Activated CD8-positive, alpha-beta T cell treated with anti-CD3 and anti-CD28 coated beads for 36 hours (primary cell): ENCODE measurements at places on chromosomes 12 and 14. TPM values are rescaled to one million over a fixed set of nuclear protein-coding genes. Genes with fewer than 3 reads are reported as not detected.

DNA sequence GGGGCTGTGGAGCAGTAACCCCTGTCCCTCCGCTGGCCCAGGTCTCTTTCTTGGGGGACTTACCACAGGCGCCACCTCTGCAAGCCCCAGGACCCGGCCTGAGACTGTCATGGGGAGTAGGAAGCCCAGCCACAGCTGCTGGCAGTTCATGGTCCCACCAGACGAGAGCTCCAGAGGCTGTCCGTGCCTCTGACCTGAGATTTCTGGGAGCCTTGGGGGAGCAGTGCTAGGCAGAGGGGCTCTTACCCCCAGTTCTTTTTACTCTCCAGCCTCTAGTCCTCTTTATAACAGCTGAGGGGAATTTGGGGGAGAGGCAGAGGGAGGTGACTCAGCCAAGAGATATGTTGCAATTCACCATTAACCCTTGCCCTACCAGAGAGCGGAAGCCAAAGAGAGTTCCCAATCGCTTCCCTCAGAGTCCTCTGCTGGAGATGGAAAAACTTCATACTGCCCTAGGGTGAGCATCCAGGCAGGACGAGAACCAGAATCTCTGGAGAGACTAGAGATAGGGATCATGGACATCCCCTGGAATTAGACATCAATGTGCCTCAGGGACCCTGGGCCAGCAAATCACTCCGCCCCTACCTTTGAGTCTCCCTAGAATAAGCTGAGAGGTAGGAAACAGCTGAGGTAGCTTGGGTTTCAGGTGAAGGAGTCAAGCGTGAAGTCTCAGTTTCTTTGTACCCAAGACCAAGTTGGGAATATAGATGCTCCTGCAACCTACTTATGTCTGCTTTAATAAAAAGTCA is at the start of gene MMP19:
MMP19 (minus strand) TSS at position 256 of the 749 bp plus-strand sequence; CDS start at position 150, 106 bp downstream.
- DNase-seq = no peak

- no peak for DNase-seq
Measured at GRCh38 chr14:46322076-46322475, 329.5 kb downstream of the RPL10L start.

- DNase-seq = no peak
Measured at GRCh38 chr12:127479256-127479655, 787.7 kb upstream of the TMEM132C start.

DNA sequence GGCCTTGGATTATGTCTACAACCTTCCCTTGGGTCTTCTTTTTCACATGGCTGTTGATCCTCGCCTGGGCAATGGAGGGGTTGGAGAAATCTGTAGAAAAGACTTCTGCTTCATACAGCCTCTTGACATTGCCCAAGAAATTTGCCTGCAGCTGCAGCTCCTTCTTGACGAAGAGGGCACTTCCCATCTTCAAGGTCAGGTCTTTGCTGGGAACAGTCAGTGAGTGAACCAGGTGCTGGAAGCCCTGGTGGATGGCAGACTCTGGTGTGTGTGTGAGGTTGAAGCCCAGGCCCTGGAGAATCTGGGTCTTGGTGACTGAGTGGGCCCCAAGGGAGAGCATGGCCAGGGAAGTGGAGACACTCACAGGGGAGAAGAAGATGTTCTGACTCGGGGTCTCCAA is 6.7 kb downstream of the SERPINA9 start:
- DNase-seq = no peak

- no peak for DNase-seq
Measured at GRCh38 chr14:55005071-55005470, 21.8 kb downstream of the WDHD1 start.

GRCh38 chr12:106135075-106135474 is 3.7 kb downstream of the NUAK1 start:
- DNase-seq = no peak

DNA sequence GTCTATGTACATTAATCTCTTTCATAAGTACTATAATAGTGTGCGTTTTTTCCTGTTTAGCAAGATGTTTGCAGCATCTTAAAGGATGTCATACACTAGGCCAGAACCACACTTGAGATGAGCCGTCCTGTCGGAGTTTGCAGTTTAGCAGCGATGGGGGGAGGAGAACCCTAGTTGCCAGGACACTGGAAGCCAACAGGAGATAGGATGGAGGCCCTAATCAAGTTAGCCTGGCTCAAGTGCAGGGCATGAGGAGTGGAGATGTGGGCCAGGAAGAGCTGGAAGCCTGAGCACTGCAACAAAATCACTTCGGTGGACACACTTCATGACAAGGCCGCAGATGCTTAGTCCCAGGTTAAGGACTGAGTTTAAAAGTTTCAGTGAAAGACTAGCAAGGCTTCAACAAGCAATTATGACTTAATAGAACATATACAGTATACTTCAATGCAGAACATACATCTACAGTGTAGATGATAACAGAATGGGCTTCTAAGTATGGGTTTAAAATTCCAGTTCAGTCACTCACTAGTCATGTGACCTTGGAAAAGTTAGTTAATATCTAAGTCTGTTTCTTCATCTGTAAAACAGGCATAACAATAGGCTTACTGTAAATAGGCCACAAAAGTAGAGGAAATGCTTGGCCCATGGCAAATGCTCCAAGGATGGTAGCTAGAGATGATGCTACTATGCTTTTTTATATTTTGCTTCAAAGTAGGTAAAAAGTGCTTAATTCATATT is 77.1 kb downstream of the PTPN21 start:
- no peak for DNase-seq

DNA sequence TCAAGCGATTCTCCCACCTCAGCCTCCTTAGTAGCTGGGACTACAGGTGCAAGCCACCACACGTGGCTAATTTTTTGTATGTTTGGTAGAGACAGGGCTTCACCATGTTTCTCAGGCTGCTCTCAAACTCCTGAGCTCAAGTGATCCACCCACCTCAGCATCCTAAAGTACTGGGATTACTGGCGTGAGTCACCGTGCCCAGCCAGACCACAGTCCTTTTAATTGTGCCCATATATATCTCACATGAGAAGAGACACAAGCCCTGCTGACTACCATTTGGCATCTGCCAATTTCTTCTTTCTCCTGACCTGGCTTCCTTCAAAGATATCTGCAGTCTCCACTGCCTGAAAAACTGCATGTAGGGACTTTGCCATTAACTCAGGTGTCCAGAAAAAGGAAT is 142.5 kb downstream of the DPY19L2 start:
- DNase-seq = no peak

DNA sequence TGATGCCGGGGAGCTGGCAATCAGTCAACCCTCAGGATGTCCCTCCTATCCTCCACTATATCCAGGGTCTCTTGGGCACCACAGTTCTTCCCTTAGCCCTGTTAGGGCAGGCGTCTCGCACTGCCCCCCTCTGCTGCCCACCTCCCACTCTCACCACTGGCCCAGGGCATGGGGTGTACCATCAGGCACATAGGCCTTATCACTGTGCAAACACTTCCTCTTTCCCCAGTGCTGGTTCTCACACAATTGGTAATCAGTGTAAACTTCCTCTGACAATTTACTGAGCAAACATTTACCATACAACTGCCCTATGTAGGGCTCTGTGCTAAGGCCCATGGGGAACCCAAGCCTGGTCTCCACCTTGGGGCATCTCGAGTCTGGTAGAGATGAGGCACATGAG is 20.1 kb upstream of the TMED10 start:
- no peak for DNase-seq

DNA sequence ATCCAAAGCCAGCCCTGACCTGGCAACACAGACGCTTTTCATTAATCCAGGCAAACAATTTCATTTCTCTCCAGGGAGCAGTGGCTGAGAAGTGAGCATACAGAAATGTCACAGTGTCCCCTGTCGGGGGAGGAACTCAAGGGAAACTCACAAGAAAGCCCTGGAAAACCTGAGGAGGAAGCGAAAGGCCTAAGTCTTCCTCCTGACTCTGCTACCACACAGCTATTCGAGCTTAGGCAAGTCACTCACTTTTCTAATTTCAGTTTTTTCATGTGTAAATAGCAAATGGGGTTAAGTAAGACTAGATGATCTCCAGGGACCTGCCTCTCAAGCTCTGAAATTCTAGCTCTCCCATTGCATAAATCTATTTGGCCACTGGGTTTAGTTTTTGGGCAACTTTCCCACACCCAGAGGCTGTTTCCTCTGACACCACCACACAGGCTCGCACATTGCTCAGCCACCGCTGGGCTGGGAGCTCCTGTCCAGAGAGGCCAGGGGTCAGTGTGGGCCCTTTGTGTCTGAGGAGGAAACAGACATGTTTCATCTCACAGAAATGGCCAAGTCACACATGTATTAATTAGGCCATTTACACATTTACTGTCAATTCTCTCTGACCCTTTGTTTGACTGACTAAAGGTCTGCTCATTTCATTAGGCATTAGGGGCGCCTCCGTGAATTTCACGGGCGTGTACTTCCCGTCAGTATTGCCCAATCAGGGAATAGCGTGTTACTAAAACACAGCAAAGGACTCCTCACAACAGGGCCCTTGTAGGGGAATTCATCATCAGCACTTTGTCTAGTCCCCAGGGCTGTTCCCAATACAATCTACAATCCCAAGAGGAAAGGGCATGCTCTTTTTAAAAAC is 9.8 kb upstream of the PNMA1 start:
- no peak for DNase-seq

GRCh38 chr14:67539116-67539515 is 6.0 kb downstream of the PLEKHH1 start:
- no peak for DNase-seq

GRCh38 chr12:3542911-3543310 is 51.9 kb downstream of the PRMT8 start:
- DNase-seq = no peak

- peak; percentile 28 for DNase-seq
Measured at GRCh38 chr12:96047229-96048211, 12.1 kb upstream of the LTA4H start.

DNA sequence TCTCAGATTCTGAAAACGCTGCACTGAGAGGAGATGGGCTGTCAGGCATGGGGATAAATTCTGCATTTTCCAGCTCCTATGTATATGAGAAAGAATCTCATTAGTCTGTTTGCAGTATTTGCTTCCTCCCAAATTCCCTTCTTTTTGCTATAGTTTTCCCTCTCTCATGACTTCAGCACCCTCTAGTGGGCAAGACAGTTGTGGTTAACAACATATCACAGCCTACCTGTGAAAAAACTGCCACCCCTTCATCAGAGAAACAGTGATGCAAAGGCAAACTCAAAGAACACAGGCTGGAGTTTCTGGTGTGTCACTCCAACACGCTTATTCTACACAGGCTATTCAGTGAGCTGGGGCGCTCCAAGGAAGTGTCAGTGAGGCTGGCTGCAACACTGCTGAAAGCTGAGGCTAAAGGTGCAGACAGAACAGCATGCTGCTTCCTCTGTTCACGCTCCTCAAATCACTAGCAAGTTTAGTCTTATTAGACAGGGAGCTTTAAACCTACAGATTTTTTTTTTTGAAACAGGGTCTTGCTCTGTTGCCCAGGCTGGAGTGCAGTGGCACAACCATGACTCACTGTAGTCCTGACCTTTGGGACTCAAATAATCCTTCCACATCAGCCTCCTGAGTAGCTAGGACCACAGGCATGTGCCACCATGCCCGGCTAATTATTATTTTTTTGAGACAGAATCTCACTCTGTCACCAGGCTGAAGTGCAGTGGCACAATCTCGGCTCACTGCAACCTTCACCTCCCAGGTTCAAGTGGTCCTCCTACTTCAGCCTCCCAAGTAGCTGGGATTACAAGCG is 19.3 kb downstream of the ZC2HC1C start:
- peak; percentile 59 for DNase-seq

GRCh38 chr14:30872602-30873001 is 1.8 kb upstream of the COCH start:
- DNase-seq = no peak

GRCh38 chr12:132074216-132074615 is 69.9 kb downstream of the DDX51 start:
- DNase-seq = no peak

GRCh38 chr14:21070083-21070609 is at the start of gene ARHGEF40:
TSS of gene ARHGEF40 (plus strand) at chr14:21070304. CDS start at chr14:21070397, 93 bp downstream.
- DNase-seq = peak; percentile 35

DNA sequence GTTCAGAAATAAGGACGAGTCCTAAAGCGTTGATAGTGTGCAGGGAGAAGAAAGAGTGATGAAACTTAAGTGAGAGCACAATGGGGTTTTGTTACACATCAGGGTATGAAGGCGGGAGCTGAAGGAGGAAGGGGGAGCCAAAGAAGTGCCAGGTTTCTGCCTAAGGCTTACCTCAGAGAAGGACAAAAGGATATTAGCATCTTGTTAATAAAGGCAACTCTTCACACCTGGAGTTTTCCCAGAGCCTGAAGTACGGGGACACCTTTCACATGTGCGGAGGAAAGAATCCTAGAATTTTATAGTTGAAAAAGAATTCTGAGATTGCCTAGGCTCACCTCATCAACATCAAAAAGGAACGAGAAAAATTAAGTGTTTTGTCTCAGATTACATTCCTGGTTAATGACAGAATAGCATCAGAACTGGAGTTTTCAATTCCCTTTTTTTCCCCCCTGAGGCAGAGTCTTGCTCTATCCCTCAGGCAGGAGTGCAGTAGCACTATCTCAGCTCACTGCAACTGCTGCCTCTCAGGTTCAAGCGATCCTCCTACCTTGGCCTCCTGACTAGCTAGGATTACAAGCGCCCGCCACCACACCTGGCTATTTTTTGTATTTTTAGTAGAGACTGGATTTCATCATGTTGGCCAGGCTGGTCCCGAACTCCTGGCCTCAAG is 2.2 kb upstream of the SAV1 start:
- DNase-seq = no peak

DNA sequence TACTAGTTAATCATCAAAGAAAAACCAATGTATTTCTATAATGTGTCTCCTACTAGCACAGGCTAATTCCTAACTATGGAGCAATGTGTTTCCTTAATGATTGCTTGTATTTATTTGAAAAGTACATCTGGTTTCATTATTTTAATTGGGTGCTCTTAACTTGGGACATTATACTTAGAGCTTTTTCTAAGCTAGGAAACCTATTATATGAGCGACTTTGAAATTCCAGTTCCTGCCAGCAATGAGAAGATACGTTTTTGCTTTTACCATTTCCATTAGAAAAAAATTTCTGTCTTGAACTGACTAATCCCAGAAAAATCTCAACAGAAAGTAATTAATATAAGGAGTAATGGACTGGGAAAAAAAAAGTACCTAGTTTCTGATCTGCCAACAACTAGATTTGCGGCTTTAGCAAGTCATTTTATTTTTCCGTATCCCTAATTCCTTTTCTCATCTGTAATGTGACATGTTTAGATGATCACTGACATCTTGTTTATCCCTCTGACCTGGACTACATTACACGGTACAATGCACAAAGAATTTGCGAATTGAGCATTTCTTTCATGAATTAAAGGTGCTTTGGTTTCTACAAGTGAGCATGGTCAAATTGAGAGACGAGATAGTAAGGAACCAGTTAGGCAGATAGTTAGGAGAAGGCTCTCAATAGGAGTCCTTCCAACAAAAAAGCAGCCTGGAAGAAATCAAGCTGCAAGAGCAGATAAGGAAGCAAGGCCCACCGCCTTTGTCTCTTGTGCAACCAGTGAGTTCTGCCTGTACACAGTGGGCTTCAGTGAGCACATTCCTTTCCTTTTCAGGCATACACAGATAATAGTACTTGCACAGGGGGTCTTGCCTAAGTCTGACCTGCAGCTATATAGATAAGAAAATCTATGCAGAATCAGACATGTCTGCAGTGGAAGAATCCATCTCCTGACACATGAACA is 1765.0 kb upstream of the FLRT2 start:
- DNase-seq = no peak

The TTC6 gene
- total RNA-seq = not detected

The MGP gene
- total RNA-seq = not detected

The DIABLO gene
- total RNA-seq = 50.5 TPM

The TTC8 gene
- total RNA-seq = 4.0 TPM

The HRK gene
- not detected for total RNA-seq

The RPL36AL gene
- total RNA-seq = 214 TPM

The CEBPE gene
- total RNA-seq = 0.27 TPM

The KRT8 gene
- total RNA-seq = 0.40 TPM

The SLC17A8 gene
- total RNA-seq = not detected

The RD3L gene
- not detected for total RNA-seq

The C3AR1 gene
- total RNA-seq = 1.4 TPM

The SMCO2 gene
- total RNA-seq = 0.32 TPM

The LYSET gene
- 15.5 TPM for total RNA-seq
